Endothelial cell of umbilical vein (primary cell): ENCODE measurements at places on chromosomes 1 and 21.

- DNase-seq = peak; percentile 15
- no peak overlapping the region for H3K27ac ChIP-seq
- H3K36me3 ChIP-seq = no peaks in the 10 kb centered on the region
- H3K4me1 ChIP-seq = no peaks in the 10 kb centered on the region
- no peaks in the 10 kb centered on the region for H3K27me3 ChIP-seq
Measured at GRCh38 chr21:15241997-15242736, 177.4 kb upstream of the NRIP1 start.

GRCh38 chr1:216627252-216627651 is 96.0 kb downstream of the ESRRG start:
- no peak for DNase-seq
- H3K36me3 ChIP-seq = no peaks in the 10 kb centered on the region
- no peak overlapping the region for H3K27ac ChIP-seq

GRCh38 chr21:41885341-41886024 is 6.3 kb upstream of the PRDM15 start:
- no peak overlapping the region for H3K27ac ChIP-seq
- no peaks in the 10 kb centered on the region for H3K36me3 ChIP-seq
- H3K4me1 ChIP-seq = peaks cover 3% of the 10 kb centered on the region
- no peak for DNase-seq
- no peak overlapping the region for H3K4me3 ChIP-seq
- no peaks in the 10 kb centered on the region for H3K27me3 ChIP-seq

GRCh38 chr1:248861616-248862015 is 2.7 kb upstream of the ZNF692 start:
- no peak for DNase-seq
- peaks cover 4% of the 10 kb centered on the region for H3K27me3 ChIP-seq
- H3K4me3 ChIP-seq = no peak overlapping the region
- H3K36me3 ChIP-seq = no peaks in the 10 kb centered on the region

- H3K4me3 ChIP-seq = no peak overlapping the region
- no peak for DNase-seq
Measured at GRCh38 chr1:111696330-111696729, 42.9 kb downstream of the INKA2 start.

GRCh38 chr1:1305300-1306069 is 2.2 kb downstream of the ACAP3 start:
- H3K36me3 ChIP-seq = no peaks in the 10 kb centered on the region
- peaks cover 15% of the 10 kb centered on the region for H3K4me1 ChIP-seq
- no peaks in the 10 kb centered on the region for H3K27me3 ChIP-seq
- H3K27ac ChIP-seq = no peak overlapping the region
- DNase-seq = peak; percentile 21

GRCh38 chr1:183956559-183957188 is 80.9 kb downstream of the COLGALT2 start:
- DNase-seq = peak; percentile 79
- H3K4me3 ChIP-seq = no peak overlapping the region
- H3K36me3 ChIP-seq = no peaks in the 10 kb centered on the region
- H3K27me3 ChIP-seq = peaks cover 5% of the 10 kb centered on the region
- peaks cover 9% of the 10 kb centered on the region for H3K4me1 ChIP-seq

- no peak overlapping the region for H3K4me3 ChIP-seq
- H3K4me1 ChIP-seq = peaks cover 10% of the 10 kb centered on the region
- H3K27ac ChIP-seq = no peak overlapping the region
- DNase-seq = peak; percentile 74
- no peaks in the 10 kb centered on the region for H3K27me3 ChIP-seq
Measured at GRCh38 chr1:212152308-212152693, 116.8 kb downstream of the DTL start.
